ENCODE measurements at places on chromosomes 5 and 9. TPM values are rescaled to one million over a fixed set of nuclear protein-coding genes. Genes with fewer than 3 reads are reported as not detected.

The CNTLN gene
- 6.3 TPM for total RNA-seq

The OTP gene
- 0.24 TPM for total RNA-seq

The SLC36A2 gene
- total RNA-seq, result not detected

The TMEM171 gene
- 0.24 TPM for total RNA-seq

The KCNN2 gene
- 0.96 TPM for total RNA-seq

The PCDHGA12 gene
- total RNA-seq, result 17.4 TPM

The ANKRD18A gene
- total RNA-seq, result not detected

The SUSD3 gene
- total RNA-seq, result 1.8 TPM

The LCN12 gene
- not detected for total RNA-seq

The MUSK gene
- total RNA-seq, result 0.40 TPM

The EIF4E1B gene
- total RNA-seq, result not detected

The NR5A1 gene
- total RNA-seq, result not detected

The CARTPT gene
- not detected for total RNA-seq

The LCN6 gene
- not detected for total RNA-seq

The C9orf50 gene
- total RNA-seq, result 0.13 TPM

The ATP10B gene
- total RNA-seq, result not detected

The PPP2R2B gene
- total RNA-seq, result not detected

The RHOBTB3 gene
- 117 TPM for total RNA-seq

The PCDHGB3 gene
- 6.1 TPM for total RNA-seq

The TMEM252 gene
- total RNA-seq, result not detected

The SHOC1 gene
- total RNA-seq, result not detected

The SSNA1 gene
- total RNA-seq, result 99.0 TPM

The ANKRD34B gene
- not detected for total RNA-seq

The PDE6A gene
- 0.13 TPM for total RNA-seq

The C5orf58 gene
- not detected for total RNA-seq

The PDCD1LG2 gene
- 4.7 TPM for total RNA-seq

The PROB1 gene
- total RNA-seq, result 5.6 TPM

The SLC2A6 gene
- total RNA-seq, result 3.5 TPM

The HAVCR2 gene
- 0.88 TPM for total RNA-seq

The CCL21 gene
- total RNA-seq, result not detected

The CAVIN4 gene
- 1.9 TPM for total RNA-seq

The PLPPR1 gene
- total RNA-seq, result not detected

The CEMIP2 gene
- 25.6 TPM for total RNA-seq

The SHISAL2B gene
- total RNA-seq, result not detected

The NDUFS4 gene
- total RNA-seq, result 181 TPM

The ARID3C gene
- total RNA-seq, result not detected

The ACOT12 gene
- total RNA-seq, result not detected

The PAPPA gene
- total RNA-seq, result 226 TPM

The NME5 gene
- 1.7 TPM for total RNA-seq

The ARPC5L gene
- 30.6 TPM for total RNA-seq

The OCLN gene
- total RNA-seq, result 0.88 TPM

The FOXD4 gene
- 0.24 TPM for total RNA-seq

The CBY3 gene
- not detected for total RNA-seq

The LOX gene
- 125 TPM for total RNA-seq

The TMEM174 gene
- total RNA-seq, result not detected

The TSSK1B gene
- 0.26 TPM for total RNA-seq

The CDC25C gene
- total RNA-seq, result 11.1 TPM
